WTC11 (cell line): ENCODE measurements at places on chromosomes 7 and 10. TPM values are rescaled to one million over a fixed set of nuclear protein-coding genes. Genes with fewer than 3 reads are reported as not detected.

TMEM236 gene
- 0.04 TPM in 1 of 3 replicates, not detected in the others for total RNA-seq

TDRD1 gene
- 0.57 to 0.70 TPM (median 0.69 TPM) in 3 replicates for total RNA-seq

- DNase-seq: no peak
These were observed 19.7 kb downstream of the MET start for GRCh38 chr7:116691664-116692063.

DNA sequence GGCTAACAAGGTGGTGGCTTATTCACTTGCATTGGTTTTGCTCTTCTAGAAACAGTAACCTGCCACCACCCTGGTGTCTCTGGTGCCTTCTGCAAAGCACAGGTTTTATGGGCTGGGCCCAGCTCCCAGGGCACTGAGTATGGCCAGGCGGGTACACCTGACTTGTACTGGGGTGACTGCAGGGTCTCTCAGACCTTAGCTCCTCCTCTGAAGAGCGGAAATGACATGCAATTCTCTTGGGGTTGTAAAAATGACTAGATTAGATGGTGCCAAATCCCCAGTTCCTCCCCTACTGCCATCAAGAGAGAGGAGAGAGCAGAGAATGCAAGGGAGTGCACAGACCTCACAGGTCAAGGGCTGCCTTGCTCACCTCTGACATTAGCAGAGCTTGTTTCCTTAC lies 14.7 kb downstream of the ESYT2 start:
- no peak for DNase-seq

DNA sequence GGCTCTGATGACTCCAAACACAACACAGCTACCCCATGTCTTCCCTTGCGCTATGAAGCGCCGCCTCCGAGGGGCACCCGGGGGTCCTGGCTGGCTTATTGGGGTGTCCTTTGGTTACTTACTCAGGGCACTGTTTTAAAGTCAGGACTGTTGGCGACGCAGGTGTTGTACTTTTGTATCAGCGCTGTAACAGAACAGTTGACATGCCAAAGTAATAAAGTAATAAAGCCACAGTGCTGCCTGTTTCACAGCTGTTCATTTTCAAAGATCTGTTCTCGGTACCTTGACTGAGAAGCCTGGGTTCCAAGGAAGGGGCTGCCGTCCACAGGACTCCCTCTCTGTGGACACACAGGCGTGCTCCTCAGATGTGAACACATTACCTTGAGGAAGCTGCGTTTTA lies 64.1 kb downstream of the WDR37 start:
- DNase-seq: no peak

- DNase-seq: no peak
These were observed 96.1 kb downstream of the RNF133 start for GRCh38 chr7:122602800-122603199.

GRCh38 chr7:140593672-140593982 lies 47.0 kb downstream of the DENND2A start:
- no peak for DNase-seq

- no peak for DNase-seq
These were observed 33.5 kb upstream of the ADAM12 start for GRCh38 chr10:126421756-126422256.

DNA sequence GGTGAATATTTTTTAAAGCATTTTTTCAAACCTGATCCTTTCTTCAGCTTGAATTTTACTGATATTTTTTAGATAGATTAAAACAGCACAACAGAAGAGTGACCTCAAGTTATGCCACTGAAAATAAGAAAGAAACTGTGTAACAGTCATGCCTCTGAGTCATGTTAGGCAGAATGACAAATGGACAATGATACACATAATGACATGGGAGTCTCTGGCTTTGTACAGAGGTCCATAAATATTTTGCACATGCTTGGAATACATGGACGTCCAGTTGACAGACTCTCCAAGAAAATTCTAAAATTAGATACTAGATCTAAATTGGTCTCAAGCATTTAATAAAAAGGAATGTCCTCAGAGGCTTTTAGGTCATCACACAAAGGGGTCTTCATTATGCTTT lies 21.9 kb upstream of the SEMA3A start:
- DNase-seq: no peak

DNA sequence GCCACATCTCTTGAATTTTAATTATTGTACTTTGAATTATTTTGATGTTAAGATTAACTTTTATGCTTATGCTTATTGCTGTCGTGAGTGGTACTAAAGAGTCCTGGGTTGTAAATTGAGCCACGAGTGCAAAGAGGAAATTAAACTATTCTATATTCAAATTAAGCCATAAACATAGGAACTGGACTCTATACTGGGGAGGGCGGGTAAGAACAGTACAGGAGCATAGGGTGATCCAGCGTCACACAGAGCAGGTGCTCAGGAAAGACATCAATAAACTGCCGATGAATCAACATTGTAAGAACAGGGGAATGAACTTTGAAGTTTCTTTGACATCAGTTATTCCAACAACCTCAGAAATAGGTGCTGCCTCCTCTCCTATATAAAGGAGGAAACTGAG lies 219.6 kb downstream of the CACNB2 start:
- no peak for DNase-seq

GRCh38 chr7:142391191-142391992 lies 133.5 kb upstream of the PRSS58 start:
- DNase-seq: peak; percentile 88
